C1 segment of cervical spinal cord (tissue), 14 donors: ENCODE measurements at places on chromosomes 1 and 21.

GRCh38 chr1:198465201-198466144, 75.0 kb downstream of the ATP6V1G3 start:
- DNase-seq = no peak

- DNase-seq = no peak
These were observed at the start of gene MAEL for GRCh38 chr1:166988974-166989515. Gene MAEL (plus strand): TSS chr1:166989280. CDS start chr1:166989353, 73 bp downstream.

GRCh38 chr1:42417166-42417565, 36.6 kb downstream of the RIMKLA start:
- no peak for DNase-seq

GRCh38 chr1:235999259-235999925, 65.5 kb downstream of the NID1 start:
- no peak for DNase-seq

DNA sequence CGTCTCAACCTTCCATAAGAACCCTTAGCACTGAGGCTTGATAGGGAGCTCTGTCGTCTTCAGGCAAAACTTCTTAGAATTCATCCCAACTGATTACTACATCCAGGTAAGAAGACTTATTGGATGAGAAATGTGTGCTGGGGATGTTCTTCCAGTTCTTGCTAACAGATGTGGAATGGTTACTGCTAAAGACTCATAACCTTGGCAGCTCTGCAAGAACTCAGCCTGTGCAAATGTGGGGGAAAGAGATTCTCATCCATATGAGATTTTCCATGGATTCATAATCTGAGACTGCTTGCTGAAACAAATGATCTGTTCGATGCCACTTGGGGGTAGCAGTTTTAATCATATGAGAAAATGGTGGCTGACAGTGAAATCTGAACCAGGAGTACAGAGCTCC, 48.2 kb downstream of the NTPCR start:
- no peak for DNase-seq

GRCh38 chr1:168709405-168710363, 19.3 kb downstream of the DPT start:
- DNase-seq = no peak

- no peak for DNase-seq
These were observed 4.4 kb upstream of the C4BPB start for GRCh38 chr1:207084232-207084631.

DNA sequence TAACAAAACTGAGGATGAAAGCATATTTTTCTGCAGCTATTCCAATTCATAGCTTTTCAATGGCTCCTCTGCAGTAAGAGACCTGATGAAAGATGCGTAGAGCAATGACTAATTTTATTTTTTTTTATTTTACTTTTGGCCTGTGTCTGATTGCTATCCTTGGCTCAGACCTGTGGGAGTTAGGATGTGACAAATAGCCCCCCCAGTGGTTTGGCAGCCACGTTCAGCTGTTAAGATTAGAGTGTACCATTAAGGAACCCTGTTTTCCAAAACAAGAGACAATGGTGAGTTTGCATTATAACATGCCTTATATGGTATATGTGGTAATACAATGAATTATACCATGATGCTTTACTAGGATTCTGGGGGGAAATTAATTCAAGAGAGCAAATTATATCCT, 264.7 kb downstream of the CACNA1E start:
- no peak for DNase-seq

- DNase-seq = no peak
These were observed 227.8 kb upstream of the RAB4A start for GRCh38 chr1:229043115-229043514.

DNA sequence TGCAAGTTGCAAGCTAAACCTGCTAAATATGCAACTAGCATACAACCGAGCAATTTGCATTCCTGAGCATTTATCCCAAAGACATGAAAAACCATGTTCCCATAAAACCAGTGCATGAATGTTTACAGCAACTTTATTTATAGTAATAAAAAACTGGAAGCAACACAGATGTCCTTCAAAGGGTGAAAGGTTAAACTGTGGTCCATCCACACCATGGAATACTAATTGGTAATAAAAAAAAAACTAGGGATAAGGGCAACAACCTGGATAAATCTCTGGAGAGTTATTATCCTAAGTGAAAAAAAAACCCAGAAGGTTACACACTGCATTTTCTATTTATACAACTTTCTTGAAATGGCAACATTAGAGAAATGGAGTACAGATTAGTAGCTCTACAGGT, 474.1 kb downstream of the SMYD3 start:
- DNase-seq = no peak

GRCh38 chr1:207867136-207868109, 43.5 kb downstream of the CD34 start:
- peak; percentile 41 for DNase-seq

GRCh38 chr1:41758904-41759548, 159.7 kb downstream of the HIVEP3 start:
- no peak for DNase-seq

GRCh38 chr1:201108614-201109013, 3.6 kb downstream of the CACNA1S start:
- no peak for DNase-seq

DNA sequence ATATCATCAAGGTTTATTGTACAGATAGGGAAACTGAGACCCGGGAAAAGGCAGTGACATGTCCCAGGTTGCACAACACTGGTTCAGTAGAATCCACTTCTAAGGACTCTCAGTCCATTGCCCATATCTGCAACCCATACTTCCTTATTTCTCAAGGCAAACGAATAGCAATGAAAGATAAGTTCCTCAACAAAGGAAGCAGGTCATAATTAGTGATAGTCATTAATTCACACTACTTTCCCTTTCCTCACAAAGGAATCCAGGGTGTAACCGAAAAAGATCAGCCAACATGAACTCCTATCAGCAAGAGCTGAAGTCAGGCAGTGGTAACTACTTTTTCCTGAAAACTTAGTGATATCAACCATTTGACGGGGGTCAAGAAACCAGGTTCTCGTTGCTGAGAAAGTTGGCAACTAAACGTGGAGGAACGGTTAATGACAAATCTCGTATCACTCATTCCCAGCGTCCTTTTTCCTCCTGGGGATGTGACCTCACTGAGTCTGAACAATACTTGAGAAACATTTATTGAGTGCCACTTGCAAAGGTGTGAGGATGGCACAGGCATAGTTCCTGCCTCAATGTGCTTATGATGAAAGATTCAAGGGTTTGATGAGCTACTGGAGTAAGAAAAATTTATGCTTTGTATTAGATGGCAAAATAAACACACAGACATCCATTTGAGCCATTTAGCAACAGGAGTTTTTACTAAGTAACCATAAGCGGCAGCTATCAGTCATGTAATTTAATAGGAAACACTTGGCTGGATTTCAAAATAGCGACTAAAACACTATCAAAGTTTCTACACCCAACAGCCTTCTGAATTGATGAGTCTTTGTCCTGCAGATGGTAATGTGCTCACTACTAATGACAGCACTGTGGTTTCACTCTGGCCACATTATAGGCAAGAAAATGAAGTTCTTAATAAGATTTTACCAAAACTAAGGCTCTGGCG, 82.3 kb downstream of the PLPP3 start:
- no peak for DNase-seq

- DNase-seq = no peak
These were observed 824.6 kb upstream of the NEGR1 start for GRCh38 chr1:73106931-73107330.

DNA sequence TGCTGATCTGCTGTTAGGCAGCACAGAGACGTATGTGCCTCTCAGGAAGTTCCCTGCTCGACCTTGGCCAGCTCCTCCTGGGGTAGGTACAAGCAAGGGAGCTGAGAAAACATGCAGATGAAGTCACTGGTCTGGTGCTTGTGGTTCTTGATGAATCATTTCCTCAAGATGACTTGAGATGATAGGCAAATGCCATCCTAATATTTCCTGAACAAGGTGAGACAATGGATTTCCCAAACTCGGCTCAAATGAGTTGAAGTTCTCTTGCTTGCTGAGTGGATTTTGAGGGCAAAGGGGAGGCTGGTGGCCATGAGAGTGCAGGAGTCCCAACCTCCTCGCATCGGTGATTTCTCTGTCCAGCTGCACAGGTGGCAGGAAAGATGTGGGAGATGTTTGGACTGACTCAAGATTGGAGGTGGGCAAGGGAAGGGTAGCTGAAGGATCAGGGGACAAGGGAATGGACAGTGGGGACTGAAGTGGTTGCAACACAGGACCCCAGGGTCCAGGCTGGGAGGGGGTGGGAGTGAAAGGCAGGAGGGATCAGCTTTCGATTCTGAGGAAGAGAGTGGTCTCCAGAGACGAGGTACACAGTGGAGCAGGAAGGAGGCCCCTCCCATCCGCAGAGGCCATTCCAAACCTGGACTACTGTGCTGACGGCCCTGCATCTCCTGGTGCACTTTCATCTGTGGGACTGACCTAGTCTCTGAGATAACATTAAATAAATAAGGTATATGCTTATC, 63.9 kb downstream of the CAPN2 start:
- DNase-seq = no peak
